Effector memory CD8-positive, alpha-beta T cell (primary cell): ENCODE measurements at places on chromosomes 13 and 19.
A peak's percentile ranks its signal among the peaks of the same experiment; 100 is the strongest.

GRCh38 chr13:62014299-62014698, 598.6 kb upstream of the PCDH20 start:
- no peak for DNase-seq

DNA sequence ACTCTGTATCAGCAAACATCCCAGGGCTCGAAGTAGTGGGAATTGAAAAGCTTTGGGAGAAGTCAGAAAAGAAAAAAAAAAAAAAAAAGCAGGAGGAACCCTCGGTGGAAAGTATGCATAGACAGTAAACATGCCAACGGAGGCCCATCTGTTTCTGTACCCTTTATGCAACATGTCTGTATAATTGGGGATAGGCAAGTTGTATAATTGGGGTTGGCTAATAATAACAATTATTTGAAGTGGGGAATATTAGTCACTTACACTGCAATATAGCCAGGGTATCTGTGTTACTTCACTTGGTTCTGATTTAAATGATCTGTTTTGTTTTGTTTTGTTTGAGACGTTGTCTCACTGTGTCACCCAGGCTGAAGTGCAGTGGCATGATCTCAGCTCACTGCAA, 12.1 kb upstream of the IGFL4 start:
- no peak for DNase-seq

- DNase-seq = no peak
Observed at GRCh38 chr13:108597943-108598342, 31.5 kb upstream of the MYO16 start.

DNA sequence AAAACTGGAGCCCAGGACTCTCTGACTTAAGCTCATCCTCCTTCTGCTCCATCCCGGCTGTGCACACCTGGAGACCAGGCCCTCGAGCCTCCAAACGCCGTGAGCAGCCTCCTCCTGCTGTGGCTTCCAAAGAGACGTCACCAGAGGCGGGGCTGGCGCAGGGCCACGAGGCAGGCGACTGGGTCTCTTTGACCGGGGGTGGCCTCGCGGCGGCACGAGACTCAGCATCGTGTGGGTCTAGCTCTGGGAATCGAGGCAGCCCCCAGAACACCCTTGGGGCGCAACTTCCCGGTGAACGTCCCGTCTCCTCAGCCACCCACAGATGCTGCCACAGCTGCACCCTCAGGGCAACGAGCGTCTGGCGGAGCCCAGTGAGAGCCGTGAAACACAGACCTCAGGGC, 22.8 kb downstream of the RASA3 start:
- DNase-seq = no peak

- DNase-seq = no peak
Observed at GRCh38 chr13:91303031-91303430, 44.5 kb upstream of the MIR17HG start.

DNA sequence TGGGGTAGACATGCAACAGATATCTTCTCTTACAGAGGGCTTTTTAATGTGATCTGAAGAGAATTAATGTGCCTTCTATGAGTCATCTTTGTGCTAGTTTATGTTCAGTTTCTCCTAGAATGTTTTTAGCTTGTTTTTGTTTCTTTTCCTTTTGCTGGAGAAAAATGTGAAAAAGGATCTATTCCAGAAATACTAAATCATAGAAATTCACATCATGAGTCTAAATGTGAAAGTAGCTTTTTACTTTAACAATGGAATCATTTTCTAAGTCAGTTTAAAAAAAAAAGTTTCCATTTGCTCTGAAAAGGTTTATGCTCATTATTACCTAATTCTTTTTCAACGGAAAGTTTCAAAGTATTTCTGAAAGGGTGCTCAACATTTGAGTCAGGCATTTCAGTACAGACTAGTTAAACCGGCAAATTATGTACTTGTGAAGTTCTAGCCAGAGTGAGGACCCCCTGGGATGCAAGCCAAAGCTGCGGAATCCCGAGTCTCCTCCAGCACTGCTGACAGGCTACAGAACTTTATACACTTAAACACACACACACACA, 72.9 kb downstream of the SPATA13 start:
- no peak for DNase-seq

GRCh38 chr13:77740931-77741596, 43.6 kb downstream of the SLAIN1 start:
- DNase-seq = peak; percentile 5

DNA sequence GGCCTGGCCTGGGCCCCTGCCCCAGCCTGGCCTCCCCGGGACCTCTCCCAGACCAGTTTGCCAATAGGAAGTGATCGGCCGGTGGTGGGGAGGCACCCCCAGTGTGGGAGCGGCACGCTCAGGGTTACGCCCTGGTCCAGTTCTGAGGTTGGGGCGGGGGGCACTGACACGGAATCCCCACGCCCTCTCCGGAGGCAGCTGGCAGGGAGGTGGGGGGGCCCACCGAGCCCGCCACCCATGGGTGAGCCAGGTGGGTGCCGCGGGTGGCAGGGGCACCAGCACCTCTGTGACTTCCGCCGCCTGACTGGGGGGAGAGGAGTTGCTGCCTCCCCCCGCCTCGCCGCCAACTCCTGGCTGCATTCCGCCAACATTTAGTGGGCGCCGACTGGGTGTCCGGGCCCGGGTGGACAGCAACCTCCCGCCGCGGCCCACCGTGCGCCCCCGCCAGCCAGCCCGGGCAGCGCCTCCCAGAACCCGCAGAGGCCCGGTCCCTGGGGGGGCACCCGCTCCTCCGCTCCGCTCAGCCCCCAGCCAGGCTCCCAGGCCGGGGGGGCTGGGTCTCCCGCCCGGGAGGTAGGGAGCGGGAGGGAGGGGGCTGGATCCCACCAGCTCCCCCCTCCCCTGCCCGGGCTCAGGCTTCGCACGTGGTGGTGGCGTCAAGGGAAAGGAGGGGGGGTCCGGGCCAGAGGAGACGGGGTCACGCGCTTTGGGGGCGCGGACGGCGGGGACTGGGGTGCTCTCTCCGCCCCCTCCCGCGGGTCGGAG, 2.0 kb downstream of the ZBTB7A start:
- DNase-seq = peak; percentile 54

- no peak for DNase-seq
Observed at GRCh38 chr13:79477968-79478367, 3.0 kb upstream of the NDFIP2 start.

DNA sequence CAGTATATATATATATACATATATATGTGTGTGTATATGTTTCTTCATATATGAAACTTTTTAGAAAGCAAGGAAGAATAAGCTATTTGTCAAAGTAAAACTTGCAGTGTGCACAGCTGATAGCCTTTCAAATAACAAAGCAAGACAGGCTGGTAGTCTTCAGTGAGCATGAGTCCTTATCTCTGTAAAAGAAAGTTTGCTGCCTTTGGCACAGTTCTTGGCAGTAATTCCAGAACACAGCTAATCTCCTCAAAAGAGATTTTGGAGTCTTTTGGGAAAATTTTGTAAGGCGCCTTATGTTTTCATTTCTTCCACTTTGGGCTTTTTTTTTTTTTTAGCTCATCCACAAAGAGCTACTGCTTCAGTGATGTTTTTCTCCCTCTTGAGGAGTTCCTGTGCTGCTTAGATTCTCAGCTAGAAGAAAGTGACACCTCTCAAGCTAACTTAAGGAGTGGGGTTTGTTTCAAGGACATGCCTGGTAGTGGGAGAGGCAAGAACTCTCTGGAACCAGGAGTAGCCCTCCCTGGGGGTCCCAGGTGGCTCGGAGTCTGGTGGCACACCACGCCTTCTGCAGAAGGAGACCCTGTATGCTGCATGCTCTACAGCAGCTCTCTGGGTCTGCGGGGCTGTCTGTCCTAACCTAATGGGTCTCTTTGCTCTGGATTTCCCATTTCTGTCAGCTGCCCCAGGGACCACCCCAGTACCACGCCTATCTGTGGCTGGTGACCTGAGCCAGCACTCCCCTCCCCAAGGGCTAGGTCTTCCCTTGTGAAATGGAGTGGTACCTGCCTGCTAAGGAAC, 58.8 kb downstream of the TNFRSF19 start:
- DNase-seq = no peak

- DNase-seq = no peak
Observed at GRCh38 chr13:29266756-29267733, 328.4 kb downstream of the SLC7A1 start.

GRCh38 chr19:44796701-44797115, 12.2 kb upstream of the BCAM start:
- DNase-seq = no peak

DNA sequence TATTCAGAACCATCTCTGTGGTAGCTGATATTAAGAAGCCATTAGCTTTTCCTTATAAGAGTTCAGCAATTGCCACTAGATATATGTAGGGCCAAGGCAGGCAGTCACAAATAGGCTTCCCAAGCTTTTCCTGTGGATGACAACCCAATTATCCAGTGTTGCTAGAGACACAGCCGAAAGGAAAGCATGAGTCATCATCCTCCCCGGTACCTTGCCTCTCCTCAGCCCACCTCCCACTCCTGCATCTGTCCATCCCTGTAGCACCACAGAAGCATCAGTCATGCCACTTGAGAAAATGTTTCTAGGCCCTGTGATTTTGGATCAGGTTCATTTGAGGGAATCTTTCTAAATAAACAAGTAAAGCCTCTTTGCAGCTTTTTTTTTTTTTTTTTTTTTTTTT, 204.3 kb downstream of the DNAJC15 start:
- DNase-seq = no peak

DNA sequence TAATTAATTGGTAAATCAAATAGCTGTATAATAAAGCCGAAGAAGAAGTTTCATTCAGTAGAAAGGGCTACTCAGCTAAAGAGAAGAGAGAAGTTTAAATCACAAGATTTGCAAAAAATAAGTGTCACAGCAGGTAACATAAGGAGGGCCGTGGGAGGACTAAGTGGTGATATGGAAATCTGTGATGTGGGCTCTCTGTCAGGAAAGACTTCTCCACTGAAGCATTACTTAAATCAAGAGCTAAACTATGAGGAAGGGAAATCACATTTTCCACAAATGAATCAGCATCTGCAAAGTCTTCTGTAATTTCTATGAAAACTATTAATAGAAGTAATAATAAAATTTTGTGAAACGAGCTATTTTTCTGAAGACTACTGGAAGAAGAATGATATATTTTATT, 153.8 kb downstream of the PCDH9 start:
- no peak for DNase-seq

- DNase-seq = no peak
Observed at GRCh38 chr19:2359992-2360685, at the start of gene TMPRSS9. TMPRSS9 (plus strand) TSS chr19:2360265; CDS start chr19:2389786, 29,521 bp downstream.

- DNase-seq = no peak
Observed at GRCh38 chr19:16293118-16294091, 31.2 kb upstream of the KLF2 start.

- no peak for DNase-seq
Observed at GRCh38 chr19:35565016-35565856, 1.8 kb upstream of the ATP4A start.

DNA sequence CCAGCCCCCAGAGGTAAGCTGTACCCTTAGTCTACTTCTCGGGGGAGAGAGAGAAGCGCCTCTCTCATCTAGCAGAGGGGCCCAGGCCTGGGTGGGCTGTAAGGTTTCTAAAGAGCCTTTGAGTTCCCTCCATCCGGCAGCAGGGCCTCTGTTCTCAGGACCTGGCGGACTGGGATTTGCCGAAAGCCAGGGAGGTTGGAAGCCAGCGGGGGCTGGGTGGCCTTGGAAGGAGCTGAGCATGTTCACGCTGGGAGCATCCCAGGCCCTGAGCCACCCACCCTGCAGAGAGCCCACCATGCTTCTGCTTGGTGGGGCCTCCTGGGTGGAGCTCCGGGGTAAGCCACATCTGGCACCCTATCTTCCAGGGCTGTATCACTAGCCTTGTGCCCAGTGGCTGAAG, 7.8 kb downstream of the SLC7A10 start:
- DNase-seq = no peak

- DNase-seq = no peak
Observed at GRCh38 chr19:44050740-44051649, 841 bp upstream of the ZNF223 start.

- no peak for DNase-seq
Observed at GRCh38 chr19:41638641-41639081, 11.8 kb upstream of the CEACAM4 start.

GRCh38 chr19:30649934-30650614, 277.9 kb downstream of the ZNF536 start:
- DNase-seq = no peak

- DNase-seq = no peak
Observed at GRCh38 chr19:37583340-37583739, 11.3 kb downstream of the ZNF571 start.

DNA sequence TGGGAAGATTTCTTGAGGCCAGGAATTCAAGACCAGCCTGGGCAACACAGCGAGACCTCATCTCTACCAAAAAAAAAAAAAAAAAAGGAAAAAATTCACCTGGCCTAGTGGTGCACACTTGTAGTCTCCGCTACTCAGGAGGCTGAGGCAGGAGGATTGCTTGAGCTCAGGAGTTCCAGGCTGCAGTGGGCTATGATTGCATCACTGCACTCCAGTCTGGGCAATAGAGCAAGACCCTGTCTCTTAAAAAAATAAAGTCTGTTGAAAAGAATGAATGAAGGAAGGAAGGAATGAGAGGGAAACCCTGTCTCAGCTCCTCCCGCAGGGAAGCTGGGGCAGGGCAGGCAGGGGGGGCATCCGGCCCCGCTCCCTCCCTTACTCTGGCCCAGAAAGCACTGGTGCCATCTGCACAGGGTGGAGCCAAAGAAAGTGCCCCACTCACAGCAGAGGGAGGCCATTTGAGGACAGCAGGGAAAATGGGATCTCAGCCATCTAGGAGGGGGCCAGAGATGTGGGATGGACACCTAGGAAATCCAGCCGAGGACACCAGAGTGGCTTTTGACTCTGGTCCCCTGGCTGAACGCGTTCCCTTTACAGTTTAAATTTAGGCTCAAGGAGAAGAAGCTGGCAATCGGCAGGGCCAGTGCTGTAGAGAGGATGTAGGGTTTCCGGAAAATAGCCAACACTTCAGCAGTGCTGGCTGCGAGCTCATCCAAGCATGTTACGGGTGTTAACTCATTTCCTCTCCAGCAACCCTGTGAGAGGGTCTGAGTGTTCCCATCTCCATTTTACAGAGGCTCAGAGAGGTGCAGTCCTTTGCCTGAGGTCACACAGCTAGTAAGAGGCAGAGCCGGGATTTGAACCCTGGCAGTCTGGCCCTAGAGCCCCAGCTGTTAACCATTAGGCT, 3.6 kb upstream of the HPN start:
- DNase-seq = no peak

DNA sequence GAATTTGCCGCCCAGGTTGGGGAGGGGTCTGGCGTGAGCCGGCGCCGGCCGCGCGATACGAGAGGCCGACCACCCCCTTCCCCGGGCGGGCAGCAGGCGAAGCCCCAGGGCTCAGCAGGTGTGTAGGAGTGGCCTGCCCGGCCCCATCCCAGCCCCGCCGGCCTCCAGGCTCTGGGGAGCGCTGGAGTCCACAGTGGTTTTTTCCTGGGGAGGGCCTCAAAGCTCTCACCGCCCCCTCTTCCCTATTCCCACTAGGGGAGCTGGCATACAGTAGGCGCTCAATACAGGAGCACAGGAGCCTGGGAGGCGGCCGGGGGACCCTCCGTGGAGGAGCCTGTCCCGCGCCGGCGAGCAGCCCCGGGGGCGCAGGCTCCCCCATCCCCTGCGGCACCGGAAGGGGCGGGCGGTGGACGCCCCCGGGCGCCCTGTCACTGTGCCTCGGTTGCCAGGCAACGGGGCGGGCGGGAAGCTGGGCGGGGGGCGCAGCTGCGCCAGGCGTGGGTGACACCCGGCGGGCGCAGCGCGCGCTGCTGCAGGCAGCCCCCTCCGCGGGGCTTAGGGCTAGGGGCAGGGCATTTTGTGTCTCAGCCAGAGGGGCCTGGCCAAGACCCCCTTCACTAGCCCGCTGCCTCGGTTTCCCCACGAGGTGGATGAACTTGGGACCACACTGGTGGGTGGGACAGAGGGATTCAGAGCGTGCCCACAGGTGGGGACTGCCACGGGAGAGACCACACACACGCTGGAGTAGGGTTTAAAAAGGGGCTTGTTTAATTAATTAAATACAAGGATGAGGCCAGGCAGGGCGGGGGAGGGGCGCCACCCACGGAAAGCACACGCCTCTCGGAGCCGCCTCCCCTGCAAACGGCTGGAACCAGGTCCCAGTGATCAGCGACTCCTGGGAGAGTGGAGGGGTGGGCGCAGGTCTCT, 3.6 kb upstream of the REXO1 start:
- no peak for DNase-seq
